T47D (cell line): ENCODE measurements at places on chromosomes 7 and 10.

- no peak for DNase-seq
These were observed 12.1 kb upstream of the BHLHA15 start for GRCh38 chr7:98199131-98199530.

DNA sequence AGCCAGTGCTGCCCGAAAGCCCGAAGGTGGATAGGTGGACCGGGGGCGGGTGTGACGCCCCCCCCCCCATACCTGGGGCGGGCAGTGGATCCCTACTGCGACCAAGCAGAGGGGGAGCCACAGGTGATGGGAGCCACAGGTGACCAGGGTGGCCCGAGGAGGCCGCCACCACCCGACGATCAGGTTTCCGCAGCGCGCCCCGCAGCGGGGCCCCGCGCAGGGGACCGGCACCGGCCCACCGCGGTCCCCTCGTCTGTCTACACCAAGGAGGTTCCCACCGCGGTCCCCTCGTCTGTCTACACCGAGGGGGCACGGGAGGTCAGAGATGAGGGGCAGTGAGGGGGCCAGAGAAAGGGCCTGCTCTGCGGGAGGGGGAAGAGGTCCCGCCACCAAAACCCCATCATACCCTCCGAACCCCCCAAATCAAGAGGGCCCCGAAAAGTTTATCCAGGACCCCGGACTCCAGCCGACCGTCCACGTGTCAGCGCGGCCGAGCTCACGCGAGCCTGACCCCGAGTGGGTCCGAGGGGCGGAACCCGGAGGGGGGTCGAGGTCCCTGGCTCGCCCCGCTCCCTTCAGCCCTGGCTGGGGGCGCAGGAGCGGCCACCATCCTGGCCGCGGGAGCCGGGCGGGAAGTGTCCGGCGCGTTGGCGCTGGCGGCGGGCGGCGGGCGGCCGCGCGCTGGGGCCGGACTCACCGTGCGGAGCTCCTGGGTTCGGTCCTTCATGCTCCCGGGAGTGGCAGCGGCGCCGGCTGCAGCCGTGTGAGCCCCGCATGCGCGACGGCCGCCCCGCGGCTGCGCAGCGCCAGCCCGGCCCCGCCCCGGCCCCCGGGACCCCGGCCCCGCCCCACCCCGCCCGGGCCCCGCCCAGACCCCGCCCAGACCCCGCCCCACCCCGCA lies at the start of gene STX1A:
Gene STX1A, minus strand, starts transcription at position 765 of the 901 bp plus-strand sequence. Its CDS starts 38 bp downstream, at position 727.
- peak; percentile 84 for DNase-seq

GRCh38 chr10:4939224-4940072 lies 23.8 kb upstream of the AKR1C1 start:
- no peak for DNase-seq

- DNase-seq, result no peak
These were observed 10.7 kb downstream of the LIPM start for GRCh38 chr10:88813200-88813599.

DNA sequence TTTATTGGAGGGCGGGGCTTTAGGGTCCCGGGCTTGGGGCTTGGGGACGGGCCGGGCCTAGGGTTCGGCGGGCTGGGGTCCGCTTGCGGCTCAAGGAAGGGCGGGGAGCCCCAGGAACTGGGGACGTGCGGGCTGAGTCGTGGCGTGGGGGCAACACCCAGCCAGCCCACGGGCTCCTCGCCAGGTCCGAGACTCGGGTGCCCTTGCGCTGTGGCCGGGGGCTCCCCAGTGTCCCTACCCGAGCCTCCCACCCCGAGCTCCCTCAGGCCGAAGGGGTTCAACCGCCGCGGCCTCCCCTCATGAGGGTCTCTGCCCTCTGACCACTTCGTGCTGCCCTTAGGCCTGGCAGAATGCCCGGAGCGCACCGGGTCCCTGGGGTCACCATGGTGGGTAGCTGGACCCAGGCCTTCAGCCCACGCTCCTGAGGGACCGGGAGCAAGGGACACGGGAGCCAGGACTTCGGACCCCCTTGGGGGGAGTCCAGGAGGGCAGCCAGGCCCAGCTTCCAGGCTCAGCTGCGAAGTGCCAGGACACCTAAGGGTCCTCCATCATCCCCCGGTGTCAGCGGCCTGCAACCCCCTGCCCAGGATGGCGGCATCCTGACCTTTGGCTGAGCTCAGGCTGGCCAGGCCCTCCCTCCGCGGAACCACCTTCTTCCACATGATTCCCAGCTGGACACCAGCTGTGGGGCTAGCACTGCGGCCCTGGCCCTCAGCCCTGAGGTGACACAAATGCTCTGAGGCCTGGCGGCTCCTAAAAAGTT lies 524 bp upstream of the FUOM start:
- DNase-seq, result no peak

GRCh38 chr10:113158183-113158582 lies 208.1 kb downstream of the TCF7L2 start:
- no peak for DNase-seq

DNA sequence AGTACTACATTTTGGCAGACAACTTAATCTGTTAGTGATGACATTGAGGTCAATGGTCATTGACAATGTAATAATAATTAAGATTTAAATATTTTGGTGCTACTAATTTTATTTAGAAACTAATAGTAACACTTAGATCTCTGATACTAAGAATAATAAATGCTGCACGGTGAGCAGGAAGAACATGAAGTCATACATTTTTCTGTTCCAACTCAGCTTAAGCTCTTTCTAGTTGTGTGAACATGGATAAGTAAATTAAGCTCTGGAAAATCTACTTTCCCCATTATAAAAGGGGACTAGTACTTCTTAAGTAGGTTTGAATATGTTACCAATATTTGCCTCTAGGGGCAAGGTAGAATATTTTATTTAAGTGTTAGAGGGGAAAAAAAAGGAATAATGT lies 65.9 kb upstream of the MEOX2 start:
- DNase-seq, result no peak

DNA sequence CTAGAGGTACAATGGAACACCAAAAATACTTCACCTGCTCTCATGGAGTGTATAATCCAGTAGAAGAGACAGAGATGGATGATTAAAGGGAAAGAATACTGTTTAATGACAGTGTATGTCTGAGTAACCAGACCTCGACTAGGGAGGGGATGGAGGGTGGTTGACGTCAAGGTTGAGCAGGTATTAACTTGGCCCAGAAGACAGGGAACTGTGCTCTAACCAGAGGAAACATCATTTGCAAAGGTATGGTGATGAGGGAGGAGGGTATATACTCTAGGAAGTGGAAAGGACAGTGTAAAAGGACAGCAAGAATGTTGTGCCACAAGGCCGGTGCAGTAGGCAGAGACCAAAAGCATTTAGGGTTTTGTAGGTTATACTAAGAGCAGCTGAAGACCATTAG lies 2.9 kb downstream of the MIOS start:
- no peak for DNase-seq

- no peak for DNase-seq
These were observed 23.9 kb downstream of the CUL1 start for GRCh38 chr7:148722340-148723165.

DNA sequence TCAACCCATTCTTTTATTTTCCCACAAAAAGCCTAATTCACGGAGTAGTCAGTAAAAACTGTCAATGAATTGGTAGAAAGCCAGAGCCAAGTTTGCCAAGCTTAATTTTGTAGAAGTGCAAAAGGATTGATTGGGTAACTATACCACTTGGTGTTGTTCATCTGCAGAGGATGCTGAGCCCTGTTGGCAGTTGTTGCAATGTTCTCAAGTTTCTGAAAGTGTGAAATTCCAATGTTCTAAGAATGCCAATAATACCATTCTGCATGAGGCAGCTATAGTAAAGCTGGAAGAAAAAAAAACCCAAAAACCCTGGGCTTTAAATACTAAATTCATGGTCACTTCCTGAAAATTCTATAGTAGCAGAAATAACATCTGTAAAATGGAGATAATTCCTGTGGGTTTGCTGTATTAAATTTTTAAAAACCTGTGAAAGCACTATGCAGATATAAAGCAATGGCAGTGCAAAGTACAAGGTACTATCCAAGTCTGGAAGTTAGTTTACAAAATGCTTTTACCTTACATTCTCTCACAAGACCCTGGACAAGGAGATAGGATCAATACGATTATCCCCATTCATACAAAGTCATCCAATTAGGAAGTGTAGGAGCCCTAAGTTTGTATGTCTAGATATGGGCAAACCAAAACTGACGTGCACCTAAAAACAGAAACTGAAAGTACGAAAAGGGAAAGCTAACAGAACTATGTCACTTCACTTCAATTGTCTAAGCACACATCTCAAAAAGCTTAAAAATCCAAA lies 6.0 kb upstream of the PON1 start:
- peak; percentile 6 for DNase-seq

DNA sequence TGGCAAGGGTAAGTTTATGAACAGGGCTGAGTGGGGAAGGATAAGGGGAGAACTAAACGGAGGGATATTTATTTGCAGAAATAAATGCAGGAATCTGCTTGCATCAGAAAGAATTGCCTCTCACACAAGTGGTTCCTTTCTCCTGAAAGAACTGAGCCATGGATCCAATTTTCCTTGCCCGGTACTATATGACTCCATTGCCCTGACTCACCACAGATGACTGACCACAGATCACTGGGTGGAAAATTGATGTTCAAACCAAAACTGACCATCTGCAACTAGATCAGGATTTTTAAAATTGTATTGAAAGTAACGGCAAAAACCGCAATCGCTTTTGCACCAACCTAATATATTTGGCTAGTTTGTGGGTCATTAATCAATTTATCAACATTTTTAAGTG lies 6.2 kb upstream of the MACC1 start:
- DNase-seq, result no peak

- DNase-seq, result no peak
These were observed 240.7 kb downstream of the TCERG1L start for GRCh38 chr10:131070856-131071255.

- DNase-seq, result no peak
These were observed 17.6 kb downstream of the PODXL start for GRCh38 chr7:131538813-131539179.

DNA sequence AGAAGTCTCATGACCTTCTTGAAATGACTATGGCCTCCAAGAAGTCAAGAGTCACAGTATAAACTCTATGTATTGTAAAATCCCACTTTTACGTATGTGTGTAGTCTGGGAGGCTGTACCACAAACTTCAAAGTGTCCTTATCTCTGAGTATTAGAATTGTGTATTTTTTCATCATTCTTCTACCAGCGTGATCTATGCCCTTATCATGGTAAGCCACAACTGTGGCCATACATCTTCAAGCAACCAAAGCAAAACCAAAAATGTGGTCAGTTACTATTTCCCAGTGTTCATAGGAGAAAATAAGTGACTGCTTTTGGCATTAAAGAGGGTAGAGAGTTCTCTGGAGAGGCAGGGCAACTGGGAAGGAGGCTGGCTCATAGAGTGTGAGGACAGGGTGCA lies 42.8 kb downstream of the SPOCK2 start:
- DNase-seq, result no peak
